ENCODE measurements at places on chromosomes 3 and 15. TPM values are rescaled to one million over a fixed set of nuclear protein-coding genes. Genes with fewer than 3 reads are reported as not detected.

FANCD2OS gene
- total RNA-seq, result not detected

SPINK8 gene
- not detected for total RNA-seq

HPS3 gene
- total RNA-seq, result 33.7 TPM

CPA3 gene
- not detected for total RNA-seq

NANOGP8 gene
- total RNA-seq, result not detected
